CD8-positive, alpha-beta memory T cell (primary cell): ENCODE measurements at places on chromosomes 5 and 9. TPM values are rescaled to one million over a fixed set of nuclear protein-coding genes. Genes with fewer than 3 reads are reported as not detected.
A peak's percentile ranks its signal among the peaks of the same experiment; 100 is the strongest.

DNA sequence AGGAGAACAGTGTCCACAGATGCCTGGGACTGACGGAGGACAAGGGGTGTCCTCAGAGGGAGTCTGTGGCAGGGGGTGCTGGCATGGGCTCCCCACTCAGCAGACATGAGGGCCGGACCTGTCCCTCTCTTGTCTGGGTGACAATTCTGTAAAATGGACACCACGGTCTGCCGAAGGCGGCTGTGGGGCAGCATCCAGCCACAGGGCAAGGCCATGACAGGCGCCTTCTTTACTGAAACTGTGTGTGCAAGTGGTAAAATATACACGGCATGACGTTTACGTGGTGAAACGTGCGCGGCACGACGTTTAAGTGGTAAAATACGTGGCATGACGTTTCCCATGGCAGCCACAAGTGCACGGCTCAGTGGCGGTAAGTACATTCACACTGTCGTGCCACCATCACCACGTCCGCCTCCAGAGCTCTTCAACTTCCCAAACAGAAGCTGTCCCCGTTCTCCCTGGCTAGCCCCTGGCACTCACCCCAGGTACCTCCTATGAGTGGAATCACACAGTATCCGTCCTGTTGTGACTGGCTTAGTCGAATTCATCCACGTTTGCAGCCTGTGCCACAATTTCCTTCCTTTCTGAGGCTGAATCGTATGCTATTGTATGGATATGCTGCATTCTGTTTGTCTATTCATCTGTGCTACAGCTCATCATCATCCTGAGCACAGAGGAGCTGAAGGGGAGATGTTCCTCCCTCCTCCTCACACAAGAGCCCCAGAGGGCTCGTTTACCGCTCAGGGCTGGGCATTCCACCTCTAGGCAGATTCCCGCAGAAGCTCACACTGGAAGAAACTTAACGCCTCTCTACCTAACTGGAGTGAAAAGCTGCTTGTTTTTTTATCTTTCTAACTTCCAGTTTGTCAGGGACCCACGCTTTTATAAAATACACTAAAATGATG is 52.5 kb downstream of the COL23A1 start:
- no peaks in the 10 kb centered on the region for H3K4me1 ChIP-seq
- no peaks in the 10 kb centered on the region for H3K36me3 ChIP-seq
- H3K27ac ChIP-seq, result no peak overlapping the region
- no peak overlapping the region for H3K4me3 ChIP-seq
- H3K27me3 ChIP-seq, result no peaks in the 10 kb centered on the region
- no peak for DNase-seq

NXNL2 gene
- not detected for total RNA-seq

NEUROG1 gene
- not detected for total RNA-seq

FAM169A gene
- total RNA-seq, result 8.4 TPM

NPR3 gene
- not detected for total RNA-seq

ANAPC2 gene
- total RNA-seq, result 50.2 TPM

GRCh38 chr5:169095410-169095960 is 205.5 kb downstream of the SLIT3 start:
- no peak overlapping the region for H3K27ac ChIP-seq
- no peaks in the 10 kb centered on the region for H3K4me1 ChIP-seq
- DNase-seq, result no peak

DNA sequence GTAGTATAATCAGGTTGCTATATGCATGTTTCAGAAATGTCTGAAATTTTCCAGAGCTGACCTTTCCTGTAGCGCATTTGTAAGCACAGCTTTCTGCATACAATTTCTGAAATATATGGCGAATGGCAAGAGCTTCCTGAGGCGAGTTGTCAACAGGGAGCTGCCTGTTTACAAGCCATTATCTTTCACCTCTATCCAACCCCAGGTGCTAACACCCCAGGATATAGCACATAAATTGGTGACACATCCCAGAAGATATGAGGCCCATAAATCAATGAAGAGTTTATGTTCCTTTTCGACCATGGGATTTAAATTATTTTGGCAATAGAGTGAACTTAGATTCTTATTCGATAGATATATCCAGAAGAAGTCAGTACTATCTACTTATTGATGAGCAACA is 379.8 kb downstream of the KDM4C start:
- H3K27ac ChIP-seq, result no peak overlapping the region
- DNase-seq, result no peak
- no peaks in the 10 kb centered on the region for H3K4me1 ChIP-seq

- H3K4me1 ChIP-seq, result no peaks in the 10 kb centered on the region
- no peaks in the 10 kb centered on the region for H3K36me3 ChIP-seq
- H3K27me3 ChIP-seq, result no peaks in the 10 kb centered on the region
- no peak overlapping the region for H3K27ac ChIP-seq
- no peak for DNase-seq
These were observed 175.9 kb upstream of the NFIL3 start for GRCh38 chr9:91599564-91599963.

CD72 gene
- 6.5 TPM for total RNA-seq

DNA sequence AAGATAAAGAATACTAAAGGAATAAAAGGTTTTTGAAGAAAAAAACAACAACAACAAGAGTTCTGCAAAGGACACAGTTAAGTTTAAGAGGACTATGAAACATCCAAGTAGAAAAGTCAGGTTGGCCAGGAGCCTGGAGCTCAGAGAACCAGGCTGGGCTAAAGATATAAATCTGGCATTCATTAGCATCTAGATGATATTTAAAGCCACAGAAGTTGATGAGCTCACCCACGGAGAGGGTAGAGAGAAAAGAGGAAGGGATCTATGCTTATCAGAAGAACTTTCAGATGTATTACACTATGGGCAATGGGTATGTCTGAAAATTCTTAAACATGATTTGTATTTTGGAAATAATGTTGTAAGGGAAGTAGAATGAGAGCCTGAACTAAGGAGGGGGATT is 9.9 kb downstream of the MIER3 start:
- H3K27me3 ChIP-seq, result no peaks in the 10 kb centered on the region
- H3K4me1 ChIP-seq, result no peaks in the 10 kb centered on the region
- H3K4me3 ChIP-seq, result no peak overlapping the region
- DNase-seq, result no peak

GRCh38 chr5:159199225-159199624 is 10.1 kb downstream of the RNF145 start:
- peaks cover 63% of the 10 kb centered on the region for H3K4me1 ChIP-seq
- no peak overlapping the region for H3K4me3 ChIP-seq
- no peak for DNase-seq
- no peak overlapping the region for H3K27ac ChIP-seq
- H3K27me3 ChIP-seq, result no peaks in the 10 kb centered on the region
- peaks cover 5% of the 10 kb centered on the region for H3K36me3 ChIP-seq

DNA sequence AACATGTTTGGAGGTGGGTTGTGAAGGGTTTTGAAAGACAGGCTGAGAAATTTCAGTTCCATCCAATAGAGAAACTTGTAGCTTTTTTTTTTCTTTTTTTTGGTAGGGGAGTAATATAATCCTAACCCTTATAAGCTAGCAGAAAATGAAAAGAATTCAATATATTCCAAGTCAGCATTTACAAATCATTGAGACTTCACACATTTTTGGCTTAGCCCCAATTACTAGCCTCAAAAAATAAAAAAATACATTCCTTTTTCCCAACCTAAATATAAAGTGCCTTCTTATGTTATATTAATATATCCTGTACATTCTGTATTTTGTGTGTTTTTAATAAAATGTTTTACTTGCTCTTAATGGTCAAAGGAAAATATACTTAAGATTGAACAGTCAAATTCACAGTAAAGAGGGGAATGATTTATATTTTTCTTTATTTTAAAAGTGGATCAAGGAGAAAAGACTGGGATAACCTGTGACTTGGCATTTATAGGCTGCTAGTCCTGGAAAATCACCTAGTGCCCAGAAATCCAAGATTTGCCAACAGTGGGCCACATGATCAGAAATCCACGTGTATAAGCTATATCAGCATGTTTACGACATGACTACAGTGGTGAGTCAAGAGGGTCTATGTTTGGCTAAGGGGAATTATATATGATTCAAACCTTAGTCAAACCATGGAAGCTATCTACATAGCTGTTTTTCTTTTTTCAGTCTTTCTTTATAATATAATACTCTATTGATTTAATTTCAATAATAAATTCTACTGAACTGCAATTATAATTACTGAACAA is 14.5 kb downstream of the HACD4 start:
- no peak for DNase-seq
- H3K27me3 ChIP-seq, result no peaks in the 10 kb centered on the region
- no peaks in the 10 kb centered on the region for H3K4me1 ChIP-seq

DNA sequence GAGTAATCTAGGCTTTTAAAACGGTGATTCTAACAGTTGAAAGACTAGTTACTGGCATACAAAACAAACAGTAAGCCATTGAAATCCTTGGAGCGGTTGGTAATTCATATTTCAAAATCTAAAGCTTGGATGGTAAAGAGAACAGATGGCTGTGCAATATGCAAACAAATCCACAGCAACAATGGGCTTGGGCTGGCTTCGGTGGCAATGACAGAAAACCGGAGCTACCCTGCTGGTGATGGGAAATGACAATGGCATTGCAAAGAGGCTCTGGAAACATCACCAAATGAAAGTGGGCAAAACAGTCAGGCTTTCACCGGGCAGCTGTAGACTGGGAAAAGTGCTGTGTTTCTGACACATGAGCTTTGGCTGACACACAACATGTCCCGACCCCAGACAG is 42.2 kb downstream of the MED27 start:
- H3K27me3 ChIP-seq, result no peaks in the 10 kb centered on the region
- H3K36me3 ChIP-seq, result no peaks in the 10 kb centered on the region
- H3K4me3 ChIP-seq, result no peak overlapping the region
- H3K27ac ChIP-seq, result no peak overlapping the region

- peak within 1 kb of the TSS; percentile 58 for H3K4me3 ChIP-seq
- peaks cover 25% of the 10 kb centered on the region for H3K27me3 ChIP-seq
- no peaks in the 10 kb centered on the region for H3K36me3 ChIP-seq
- peaks cover 11% of the 10 kb centered on the region for H3K4me1 ChIP-seq
- no peak within 1 kb of the TSS for H3K27ac ChIP-seq
These were observed at the start of gene FRMPD1 for GRCh38 chr9:37650873-37651768. Gene FRMPD1, plus strand, starts transcription at chr9:37650954. Its CDS starts 41,688 bp downstream, at chr9:37692642.

DNA sequence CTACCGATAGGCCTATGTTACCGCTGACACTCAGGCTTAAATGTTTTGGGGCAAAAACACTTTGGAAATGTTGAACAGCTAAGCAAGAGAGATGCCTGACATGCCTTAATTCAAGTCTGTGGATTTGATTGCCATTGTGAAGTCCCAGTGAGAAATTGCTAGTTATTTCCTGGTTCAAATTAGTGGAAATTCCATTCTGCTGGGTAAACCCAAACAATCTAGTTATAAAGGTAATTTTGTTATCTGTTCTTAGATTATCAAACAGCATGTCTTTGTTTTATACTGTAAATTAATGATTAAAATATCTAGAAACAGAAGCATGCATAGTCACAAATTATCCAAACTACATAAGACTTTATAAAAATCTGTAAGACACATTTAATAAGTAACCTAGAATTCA is 96.6 kb downstream of the PJA2 start:
- no peak for DNase-seq
- no peaks in the 10 kb centered on the region for H3K36me3 ChIP-seq
- H3K4me3 ChIP-seq, result no peak overlapping the region
- H3K27me3 ChIP-seq, result no peaks in the 10 kb centered on the region
- no peaks in the 10 kb centered on the region for H3K4me1 ChIP-seq

- no peak overlapping the region for H3K4me3 ChIP-seq
- no peaks in the 10 kb centered on the region for H3K4me1 ChIP-seq
- no peaks in the 10 kb centered on the region for H3K27me3 ChIP-seq
- H3K36me3 ChIP-seq, result no peaks in the 10 kb centered on the region
These were observed 229.7 kb downstream of the EPB41L4A start for GRCh38 chr5:112189391-112189790.

- no peaks in the 10 kb centered on the region for H3K36me3 ChIP-seq
- no peaks in the 10 kb centered on the region for H3K27me3 ChIP-seq
- H3K4me1 ChIP-seq, result no peaks in the 10 kb centered on the region
- no peak overlapping the region for H3K27ac ChIP-seq
- no peak for DNase-seq
These were observed 5.0 kb upstream of the NIPSNAP3B start for GRCh38 chr9:104758974-104759373.

DNA sequence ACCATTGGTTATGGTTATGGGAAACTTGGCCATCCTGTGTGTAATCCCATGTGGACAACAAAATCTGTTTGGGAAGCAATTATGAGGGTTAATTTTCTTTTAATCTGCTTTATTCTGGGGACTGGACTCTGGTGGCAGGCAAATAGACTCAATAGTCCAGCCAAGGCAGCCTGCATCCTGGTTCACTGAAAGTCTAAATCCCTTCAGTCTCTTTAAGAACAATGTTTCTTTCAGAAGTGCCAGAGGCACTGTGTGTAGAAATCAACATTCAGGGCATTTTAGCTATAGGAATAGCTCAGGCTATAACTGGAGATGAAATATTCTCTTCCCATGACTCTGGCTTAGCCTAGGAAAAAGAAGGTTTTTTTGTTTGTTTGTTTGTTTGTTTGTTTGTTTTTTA is 118.0 kb downstream of the SPATA31D1 start:
- H3K4me1 ChIP-seq, result no peaks in the 10 kb centered on the region
- no peaks in the 10 kb centered on the region for H3K36me3 ChIP-seq
- H3K4me3 ChIP-seq, result no peak overlapping the region
- no peaks in the 10 kb centered on the region for H3K27me3 ChIP-seq
- no peak for DNase-seq

NR5A1 gene
- total RNA-seq, result not detected

DNA sequence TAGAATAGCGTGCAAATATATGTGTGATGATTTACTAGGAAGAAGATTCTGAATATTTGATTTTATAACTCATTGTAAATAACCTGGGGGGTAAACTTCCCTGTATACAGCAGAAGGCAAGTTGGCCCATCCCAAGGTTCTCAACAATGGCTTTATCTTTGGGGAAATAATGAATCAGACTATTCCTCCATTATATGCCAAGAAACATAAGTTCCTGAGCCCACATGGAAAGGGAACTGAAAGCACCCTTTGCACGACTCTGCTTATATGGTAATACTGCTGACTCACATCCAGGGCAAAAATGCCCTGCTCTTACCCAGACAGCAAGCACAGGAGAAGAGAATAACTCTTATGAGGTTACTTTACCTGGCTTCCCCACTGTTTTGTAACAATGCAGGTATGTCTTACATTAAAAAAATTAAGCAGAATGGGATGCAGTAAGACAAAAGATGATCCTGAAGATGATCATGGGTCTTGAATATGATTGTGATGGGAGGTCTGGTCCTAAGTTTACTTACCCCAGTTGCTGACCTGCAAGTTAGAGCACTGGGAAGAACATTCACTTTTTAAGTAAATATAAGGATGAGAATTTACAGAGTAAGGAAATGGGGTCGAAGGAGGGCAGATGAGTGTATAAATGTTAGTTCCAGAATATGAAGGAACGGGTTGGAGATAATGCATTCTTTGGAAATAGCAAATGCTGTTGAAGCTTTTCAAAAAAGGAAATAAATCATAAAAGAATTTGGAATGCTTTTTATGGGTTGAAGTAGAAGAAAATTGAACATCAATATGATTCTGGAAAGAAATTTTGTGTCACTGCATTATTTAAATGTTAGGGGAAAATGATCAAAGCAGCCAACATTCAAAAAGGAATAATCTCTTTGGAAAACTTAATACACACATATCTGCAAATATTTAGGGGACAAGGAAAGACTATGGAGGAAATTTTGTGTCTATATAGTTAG is 428.4 kb upstream of the MPDZ start:
- H3K27me3 ChIP-seq, result no peaks in the 10 kb centered on the region
- no peak overlapping the region for H3K27ac ChIP-seq
- H3K4me3 ChIP-seq, result no peak overlapping the region
- no peak for DNase-seq
- no peaks in the 10 kb centered on the region for H3K36me3 ChIP-seq

- H3K27ac ChIP-seq, result peak overlapping the region; percentile 83
- no peak for DNase-seq
- H3K27me3 ChIP-seq, result no peaks in the 10 kb centered on the region
- peak overlapping the region; percentile 70 for H3K4me3 ChIP-seq
- peaks cover 16% of the 10 kb centered on the region for H3K4me1 ChIP-seq
These were observed 529 bp downstream of the UBAC1 start for GRCh38 chr9:135960411-135961276.
